Left ventricle myocardium superior (tissue), 1 donor: ENCODE measurements at places on chromosomes 11 and 22. TPM values are rescaled to one million over a fixed set of nuclear protein-coding genes. Genes with fewer than 3 reads are reported as not detected.
A peak's percentile ranks its signal among the peaks of the same experiment; 100 is the strongest.

- DNase-seq: no peak
These were observed 30.5 kb downstream of the RTN3 start for GRCh38 chr11:63711838-63712237.

DNA sequence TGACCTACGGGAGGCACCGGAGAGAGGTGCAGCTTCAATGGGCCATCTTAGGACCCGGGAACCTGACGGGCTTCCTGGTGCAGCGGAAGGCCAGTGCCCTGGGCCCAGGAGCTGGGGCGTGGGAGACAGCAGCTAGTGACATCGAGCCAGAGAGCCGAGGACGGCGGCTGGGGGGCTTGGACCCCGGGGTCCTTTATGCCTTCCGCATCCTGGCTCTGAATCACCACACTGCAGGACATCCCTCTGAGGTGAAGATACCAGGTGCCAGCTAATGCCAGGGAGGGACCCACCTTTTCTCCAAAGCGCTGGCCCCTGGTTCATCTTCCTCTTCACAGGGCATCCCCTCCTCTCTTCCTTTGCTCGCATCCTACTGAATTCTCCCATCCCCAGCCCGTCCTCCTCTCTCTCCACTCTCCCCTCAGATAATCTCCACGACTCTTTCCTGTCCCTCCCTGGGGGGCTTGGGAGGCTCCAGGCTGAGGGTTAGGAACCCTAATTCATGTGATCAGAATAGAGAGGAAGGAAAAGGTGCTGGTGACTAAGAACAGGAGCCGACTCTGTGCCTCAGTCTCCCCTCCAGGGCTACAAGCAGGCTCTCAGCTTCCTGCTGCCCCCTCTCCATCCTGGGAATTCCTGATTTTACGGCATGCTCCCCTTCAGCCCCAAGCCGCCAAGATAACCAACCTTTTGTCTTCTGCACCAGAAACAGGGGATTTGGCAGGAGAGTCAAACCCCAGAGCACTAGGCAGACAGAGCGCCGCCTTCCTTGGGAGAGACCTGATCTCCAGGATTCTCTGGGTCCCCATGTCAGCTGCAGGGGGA, 8.5 kb downstream of the VSIG10L2 start:
- no peak for DNase-seq

The GUCY1A2 gene
- 10.9 TPM for total RNA-seq

DNA sequence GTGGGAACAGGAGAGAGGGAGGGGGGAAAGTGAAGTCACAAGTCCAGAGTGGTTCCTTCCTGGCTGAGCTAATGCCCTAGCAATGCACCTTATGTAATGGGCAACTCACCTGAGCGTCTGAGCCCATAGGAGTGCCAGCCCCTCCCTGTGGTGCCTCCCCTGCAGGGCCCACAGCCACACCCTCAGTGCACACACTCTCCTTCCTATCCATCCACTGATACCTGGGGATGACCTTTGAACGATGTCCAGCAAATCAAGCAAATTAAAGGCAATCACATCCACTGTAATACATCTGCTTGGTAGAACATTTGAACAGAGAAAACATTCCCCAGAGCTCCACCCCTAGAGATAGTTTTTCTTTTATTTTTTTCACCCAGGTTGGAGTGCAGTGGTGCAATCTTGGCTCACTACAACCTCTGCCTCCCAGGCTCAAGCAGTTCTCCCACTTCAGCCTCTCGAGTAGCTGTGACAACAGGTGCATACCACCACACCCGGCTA, 19.6 kb upstream of the MICAL2 start:
- DNase-seq: no peak

DNA sequence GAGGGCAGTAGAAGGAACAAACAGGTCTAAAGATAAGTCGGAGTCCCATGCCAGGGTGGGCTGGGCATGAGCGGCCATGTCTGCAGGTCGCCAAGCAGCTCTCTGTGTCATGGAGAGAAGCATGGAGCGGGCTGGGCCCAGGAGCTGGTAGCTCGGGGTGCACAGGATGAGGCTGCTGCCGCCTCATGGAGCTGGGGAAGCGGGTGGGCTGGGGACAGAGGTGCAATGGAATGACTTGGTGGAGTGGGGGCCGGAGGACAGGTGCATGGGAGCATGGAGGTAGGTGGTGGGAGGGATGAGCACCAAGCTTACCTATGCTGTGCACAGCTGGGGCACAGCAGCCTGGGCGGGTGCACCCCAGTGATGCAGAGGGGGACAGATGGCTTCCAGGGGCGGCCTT, 3.6 kb downstream of the NRXN2 start:
- no peak for DNase-seq

The BSCL2 gene
- 15.2 TPM for total RNA-seq

The SLC22A9 gene
- total RNA-seq: not detected

GRCh38 chr11:40235841-40236240, 1223.6 kb downstream of the LRRC4C start:
- no peak for DNase-seq

The APOBEC3B gene
- 0.55 TPM for total RNA-seq

GRCh38 chr11:396511-396947, 2.5 kb downstream of the PKP3 start:
- peak; percentile 33 for DNase-seq

The FERMT3 gene
- 6.9 TPM for total RNA-seq

GRCh38 chr22:17549655-17550054, 13.6 kb upstream of the SLC25A18 start:
- no peak for DNase-seq

DNA sequence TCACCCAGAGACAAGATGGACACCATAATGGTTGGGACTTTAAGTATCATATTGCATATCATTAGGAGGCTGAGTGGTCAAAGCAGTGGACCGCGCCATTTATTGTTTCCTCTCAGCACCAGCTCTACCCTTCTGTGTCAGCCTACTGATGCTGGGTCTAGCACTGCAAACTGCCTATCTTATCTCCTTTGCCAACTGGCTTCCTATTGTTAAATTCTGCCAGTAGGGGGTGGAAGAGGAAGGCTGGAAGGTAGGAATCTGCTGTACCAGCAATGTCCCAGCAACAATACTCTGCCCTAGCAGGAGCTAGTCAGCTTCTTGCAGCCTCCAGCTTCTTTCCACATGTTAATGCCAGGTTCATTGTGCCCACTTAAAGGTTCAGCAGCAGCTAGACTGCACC, 367.1 kb upstream of the PDGFD start:
- no peak for DNase-seq

- no peak for DNase-seq
These were observed 10.1 kb downstream of the FAM83F start for GRCh38 chr22:40004836-40005235.

DNA sequence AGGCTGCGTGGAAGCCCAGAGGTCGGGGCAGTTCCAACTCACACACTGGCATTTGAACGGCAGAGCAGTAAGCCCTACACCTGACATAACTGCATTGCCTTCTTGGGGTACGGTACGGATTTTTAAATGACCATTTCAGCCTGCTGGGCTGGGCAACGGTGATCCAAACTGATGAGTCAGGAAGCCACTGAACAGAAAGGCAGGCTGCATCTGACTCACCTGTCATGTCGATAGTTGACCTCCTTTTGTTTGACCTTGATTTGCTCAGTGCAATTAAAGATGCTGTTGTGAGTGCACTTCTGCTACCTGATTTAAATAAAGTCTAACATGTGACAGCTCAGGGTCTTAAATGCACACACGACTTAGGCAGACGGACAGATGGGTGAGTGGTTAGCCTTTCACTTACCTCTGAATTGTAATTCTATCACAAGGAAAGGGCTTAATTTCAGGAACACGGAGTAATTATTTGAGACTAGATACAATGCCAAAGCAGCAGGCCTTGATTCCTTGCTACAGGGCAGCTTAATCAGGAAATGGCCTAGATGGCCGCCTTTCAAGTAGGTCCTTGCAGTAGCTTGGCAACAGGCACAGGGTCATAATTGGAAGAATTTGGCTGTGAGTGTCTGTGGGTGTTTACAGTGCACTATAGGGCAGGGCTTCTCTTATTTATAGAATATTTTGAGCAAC, 52.2 kb downstream of the BMAL1 start:
- no peak for DNase-seq

The LAMTOR1 gene
- 75.6 TPM for total RNA-seq

DNA sequence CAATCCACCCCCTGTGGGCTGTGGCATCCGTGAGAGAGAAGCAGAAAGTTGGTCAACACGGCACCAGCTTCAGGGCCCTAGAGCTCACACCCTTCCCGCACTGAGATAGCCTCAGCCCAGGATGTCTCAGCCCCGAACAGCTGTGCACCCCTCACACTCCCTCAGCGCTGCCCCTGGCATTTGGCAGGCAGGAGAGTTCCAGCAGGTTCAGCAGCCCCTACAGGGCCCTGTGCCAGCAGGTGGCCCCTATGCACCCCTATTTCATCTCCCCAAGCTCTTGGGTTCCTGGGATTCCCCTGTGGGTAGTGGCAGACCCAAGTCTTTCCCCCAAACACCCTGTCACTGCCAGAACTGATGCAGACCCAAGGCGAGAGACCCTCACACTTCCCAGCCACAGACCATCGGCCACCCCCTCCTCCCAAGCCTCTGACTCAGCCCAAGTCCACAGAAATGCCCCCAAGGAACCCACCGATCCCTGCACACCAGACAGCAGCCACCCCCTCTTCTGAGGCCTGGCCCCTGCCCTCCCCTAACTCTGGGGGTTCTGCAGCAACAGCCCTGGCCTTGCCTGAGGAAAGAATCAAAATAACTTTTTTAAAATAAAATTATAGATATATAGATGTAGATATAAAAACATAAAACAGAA, 183.6 kb downstream of the IGLL1 start:
- no peak for DNase-seq

DNA sequence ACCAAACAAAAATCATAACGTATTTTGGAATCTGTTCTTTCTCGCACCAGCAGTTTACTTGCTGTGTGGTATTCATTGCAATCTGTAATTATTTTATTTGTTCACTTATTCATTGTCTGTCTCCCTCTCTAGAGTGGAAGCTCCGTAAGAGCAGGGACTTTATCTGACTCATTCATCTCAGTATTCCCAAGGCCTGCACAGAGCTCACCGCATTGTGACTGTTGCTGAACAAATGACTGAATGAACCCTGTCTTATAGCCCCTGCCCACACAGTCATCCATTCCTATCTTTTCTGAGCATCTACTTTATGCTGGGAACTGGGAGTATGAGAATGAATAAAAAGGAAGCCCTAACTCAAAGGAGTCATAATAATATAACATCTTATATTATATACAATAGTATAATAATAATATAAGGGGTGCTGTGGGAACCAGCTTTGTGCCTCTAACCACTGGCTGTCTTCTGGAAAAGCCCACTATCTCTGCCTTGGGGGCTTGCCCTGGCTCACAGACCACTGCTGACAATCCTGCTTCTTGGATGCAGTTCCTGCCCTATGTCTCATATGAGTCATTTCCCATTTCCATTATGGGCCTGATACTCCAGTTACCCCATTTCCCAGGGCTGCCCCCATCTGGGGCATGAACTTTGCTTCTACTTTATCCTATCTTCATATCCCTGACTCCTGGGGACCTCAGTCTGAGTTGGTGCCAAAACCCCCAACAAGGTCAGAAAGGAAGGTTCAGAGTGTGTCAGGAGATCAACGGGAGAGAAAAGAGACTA, 11.0 kb downstream of the XRRA1 start:
- no peak for DNase-seq

- no peak for DNase-seq
These were observed 72.7 kb upstream of the AKIP1 start for GRCh38 chr11:8838248-8838647.

The PRODH gene
- 9.1 TPM for total RNA-seq

- DNase-seq: no peak
These were observed 1248.9 kb downstream of the JRKL start for GRCh38 chr11:97638641-97639224.

The ZNF70 gene
- 3.5 TPM for total RNA-seq

The LZTR1 gene
- total RNA-seq: 24.4 TPM

DNA sequence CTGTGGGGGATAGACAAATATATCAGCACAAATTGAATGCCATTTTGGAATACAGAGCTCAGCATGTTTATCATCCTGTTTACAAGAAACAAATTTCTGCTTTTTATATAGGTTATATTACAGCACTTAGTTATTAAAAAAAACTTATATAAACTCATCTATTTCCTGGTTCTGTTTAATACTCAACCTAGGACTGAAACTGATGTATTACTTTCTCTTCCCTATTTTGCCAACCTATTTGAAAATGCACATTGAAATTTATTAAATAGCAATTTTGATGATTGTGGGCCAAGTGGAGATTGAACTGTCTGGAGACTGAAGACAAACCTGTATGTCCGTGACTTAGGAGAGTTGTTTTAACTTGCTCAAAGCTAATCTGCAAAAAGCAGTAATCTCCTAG, 288.3 kb upstream of the ANO3 start:
- no peak for DNase-seq

The TEX54 gene
- total RNA-seq: not detected

DNA sequence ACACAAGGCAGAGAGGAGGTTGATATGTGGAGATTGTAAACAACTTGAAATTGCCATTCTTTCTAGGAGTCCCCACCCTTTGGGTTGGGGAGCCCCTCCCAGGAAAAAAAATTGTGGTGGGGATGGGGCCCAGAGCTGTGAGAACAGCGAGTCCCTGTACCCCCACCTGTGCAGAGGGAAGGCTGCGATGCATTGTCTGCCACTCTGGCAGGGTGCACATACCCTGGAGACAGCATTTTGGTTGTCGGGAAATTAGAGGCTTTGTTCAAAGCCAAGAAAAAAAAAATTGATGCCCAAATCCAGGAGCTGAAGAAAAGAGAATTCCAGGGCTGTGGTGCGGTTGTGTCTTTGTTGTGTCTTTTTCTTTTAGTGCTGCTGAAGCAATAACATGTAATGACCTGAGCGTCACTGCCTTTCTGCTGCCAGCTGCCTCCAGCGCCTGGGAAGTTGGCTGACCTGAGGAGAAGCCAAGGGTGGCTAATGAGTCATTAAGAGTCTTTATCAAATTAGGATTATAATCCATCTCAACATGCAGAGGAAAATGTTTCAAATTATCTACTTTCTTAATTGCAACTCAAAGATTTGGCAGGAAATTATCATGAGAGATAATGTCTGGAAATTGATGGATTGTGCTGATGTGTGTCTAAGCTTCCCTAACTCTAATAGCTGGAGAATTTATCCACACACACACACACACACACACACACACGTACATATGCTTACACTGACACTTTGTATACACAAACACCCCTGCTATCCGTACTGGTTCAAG, 8.0 kb upstream of the PKNOX2 start:
- DNase-seq: no peak

The OR52M1 gene
- not detected for total RNA-seq

GRCh38 chr22:23782703-23783102, 4.1 kb upstream of the SMARCB1 start:
- no peak for DNase-seq

The APOA4 gene
- total RNA-seq: not detected

The MUC6 gene
- total RNA-seq: not detected

DNA sequence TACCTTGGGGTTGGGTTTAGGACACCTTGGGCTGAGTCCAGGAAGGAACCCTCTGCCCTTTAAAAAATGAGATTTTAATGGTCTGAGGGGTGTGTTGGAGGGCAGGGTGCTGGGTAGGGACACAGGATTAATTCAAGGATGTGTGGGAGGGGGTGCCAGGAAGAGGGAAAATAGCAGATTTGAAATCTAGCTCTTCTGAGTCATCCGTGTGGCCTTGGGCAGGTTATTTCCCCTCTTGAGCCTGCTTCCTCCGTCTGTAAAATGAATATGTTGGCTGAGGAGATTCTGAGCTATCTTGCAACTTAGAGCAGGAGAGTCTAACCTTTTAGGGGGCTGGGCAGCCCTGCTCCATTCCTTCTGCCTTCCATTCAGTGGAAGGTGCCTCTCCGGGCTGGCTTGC, 3.0 kb downstream of the TSPAN18 start:
- no peak for DNase-seq

The DEUP1 gene
- total RNA-seq: not detected
